Panc1 (cell line): ENCODE measurements at places on chromosomes 11 and 22.
A peak's percentile ranks its signal among the peaks of the same experiment; 100 is the strongest.

DNA sequence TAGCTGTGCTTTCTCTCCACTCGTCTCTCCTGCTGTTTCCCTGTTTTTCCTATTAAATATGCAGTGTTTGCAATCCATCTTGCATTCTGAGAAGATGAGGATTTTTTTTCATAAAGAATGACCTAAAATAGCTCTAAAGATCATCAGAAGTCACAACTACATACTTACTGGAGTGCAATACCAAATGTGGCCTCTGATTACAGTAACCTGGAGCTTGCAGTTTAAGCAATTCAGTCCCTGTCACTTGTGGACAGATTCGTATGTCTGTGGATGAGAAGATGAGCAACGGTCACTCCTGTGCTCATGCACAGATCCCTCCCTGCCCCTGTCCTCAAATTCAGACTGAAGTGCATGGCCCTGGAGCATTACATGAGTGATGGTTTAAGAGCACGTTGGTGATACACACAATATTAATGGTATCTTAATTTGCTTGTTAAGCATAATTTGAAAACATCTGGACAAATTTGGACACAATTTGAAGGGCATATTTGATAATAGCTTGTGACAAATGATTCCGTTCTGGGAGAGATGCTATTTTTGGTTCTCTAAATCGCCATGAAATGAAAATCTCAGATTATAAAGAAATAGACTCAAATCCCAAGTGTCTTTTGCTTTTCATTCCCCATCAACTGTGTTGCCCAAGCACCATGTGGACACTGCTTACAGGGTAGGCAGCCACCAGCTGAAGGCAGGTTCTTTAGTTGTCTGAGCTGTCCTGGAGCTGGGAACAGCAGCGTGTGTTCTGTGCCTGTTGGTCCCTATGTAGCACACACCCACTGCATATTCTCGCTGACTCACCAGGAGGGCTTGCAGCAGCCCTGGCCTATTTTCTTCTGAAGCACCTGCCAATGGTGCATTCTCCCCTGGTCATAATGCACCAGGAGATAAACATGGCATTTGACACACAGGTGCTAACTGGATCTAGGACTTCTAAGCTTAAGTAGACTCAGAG lies 32.6 kb upstream of the PRAME start:
- no peak for DNase-seq

DNA sequence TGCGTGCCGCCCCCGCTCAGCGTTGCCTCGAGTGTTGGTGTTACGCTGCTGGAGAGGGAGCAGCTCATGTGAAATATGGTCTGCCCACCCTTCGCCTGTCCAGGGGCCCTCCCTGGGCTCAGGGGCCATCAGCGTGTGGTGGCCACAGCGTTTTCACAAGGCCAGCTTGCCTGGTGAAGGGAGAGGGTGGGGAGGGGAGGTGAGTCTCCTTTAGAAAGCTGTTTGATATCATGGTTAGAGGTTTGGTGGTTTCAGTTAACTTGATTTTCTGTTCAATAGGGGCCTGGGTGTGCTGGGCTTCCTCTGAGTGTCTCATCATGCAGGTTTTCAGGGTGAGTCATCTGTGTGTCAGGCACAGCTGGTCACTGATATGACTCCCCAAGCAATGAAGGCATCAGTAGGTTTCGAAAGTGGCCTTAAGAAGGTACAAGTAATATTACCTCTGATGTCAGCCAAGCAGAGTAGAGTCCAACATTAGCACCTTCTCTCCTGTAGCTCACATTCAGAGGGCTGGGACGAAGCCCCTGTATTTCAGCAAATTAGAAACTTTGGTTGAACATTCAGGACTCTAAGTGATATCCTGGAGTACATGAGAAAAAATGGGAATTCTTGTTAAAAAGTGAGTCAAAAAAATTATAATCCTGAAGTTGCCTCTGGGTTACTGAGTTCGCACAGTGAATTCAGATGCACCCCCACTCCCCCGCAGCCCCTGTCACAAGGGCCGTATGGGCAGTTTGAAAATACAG lies 172.5 kb downstream of the TBC1D22A start:
- DNase-seq: peak; percentile 51

DNA sequence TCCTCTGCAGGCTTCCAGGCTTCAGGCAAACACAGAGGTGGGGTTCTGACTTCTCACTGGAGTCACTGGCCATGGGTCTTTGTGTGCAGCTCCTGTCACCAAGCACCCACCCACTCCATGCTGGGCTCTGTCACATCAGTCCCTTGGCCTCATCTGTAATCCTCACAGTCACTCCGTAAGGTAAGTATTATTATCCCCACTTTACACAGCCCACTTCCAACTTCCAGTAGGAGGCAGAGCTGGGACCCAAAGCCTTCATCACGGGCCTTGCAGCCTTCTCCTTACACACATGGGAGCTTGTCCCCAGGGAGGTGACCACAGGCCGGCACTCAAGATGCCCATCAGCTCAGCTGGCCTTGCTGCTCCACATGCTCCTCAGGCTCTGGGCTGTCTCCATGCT lies 266.7 kb upstream of the B3GAT1 start:
- DNase-seq: no peak

DNA sequence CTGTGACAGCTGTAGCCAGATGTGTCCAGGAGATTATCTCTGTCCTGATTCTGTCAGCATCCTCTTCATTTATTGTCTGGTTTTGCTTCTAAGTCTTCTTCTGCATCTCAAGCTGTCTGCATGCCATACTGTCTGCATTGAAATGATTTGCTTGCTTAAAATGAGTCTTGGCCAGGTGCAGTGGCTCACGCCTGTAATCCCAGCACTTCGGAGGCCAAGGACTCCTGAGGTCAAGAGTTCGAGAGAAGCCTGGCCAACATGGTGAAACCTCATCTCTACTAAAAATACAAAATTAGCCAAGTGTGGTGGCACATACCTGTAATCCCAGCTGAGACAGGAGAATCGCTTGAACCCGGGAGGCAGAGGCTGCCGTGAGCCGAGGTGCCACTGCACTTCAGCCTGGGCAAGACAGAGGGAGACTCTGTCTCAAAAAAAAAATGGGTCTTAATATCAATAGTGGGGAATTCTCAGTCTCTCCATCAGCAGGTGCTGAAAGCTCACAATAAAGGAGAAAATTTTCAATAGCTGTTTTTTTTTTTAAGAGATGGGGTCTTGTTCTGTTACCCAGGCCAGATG lies 39.2 kb upstream of the AMPD3 start:
- no peak for DNase-seq

DNA sequence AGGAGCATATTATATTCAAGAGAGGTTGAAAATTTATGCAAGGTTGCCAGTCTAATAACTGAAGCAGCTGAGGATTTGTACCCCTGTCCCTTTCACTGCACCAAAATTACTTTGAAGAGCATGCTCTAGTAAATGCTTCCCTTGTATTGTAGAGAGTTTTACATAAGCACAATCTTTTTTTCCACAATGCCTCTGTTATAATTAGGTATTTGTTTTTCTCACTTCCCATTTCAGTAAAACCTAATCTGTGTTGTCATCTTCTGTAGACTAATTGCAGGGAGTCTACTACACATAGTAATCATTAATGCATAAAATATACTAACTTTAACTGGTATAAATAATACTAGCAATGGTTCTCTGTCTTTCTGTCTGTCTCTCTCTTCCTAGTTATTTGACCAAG lies 718.4 kb upstream of the ANO5 start:
- DNase-seq: no peak

DNA sequence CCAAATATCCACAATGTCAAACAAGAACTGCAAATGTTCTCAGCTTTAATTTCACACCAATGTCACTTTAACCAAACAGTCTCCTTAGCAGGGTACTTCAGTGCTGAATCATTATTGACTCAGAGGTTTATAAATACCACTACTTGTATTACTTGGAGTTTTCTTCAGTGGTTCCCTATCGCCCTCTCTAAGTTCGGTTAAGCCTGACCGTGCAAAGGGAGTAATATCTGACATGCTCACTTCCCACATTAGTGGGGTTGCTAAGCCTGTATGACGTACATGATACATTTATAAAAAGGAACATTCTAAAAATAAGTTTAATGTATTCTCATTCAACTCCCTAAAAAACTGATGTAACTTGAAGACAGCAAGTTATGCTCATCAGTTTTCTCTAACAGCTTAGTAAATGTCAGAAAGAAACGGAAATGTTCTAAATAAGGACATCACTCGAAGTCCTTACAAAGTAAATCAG lies 93.1 kb upstream of the ZC3H12C start:
- DNase-seq: peak; percentile 73
